ENCODE measurements at places on chromosomes 4 and X.

DNA sequence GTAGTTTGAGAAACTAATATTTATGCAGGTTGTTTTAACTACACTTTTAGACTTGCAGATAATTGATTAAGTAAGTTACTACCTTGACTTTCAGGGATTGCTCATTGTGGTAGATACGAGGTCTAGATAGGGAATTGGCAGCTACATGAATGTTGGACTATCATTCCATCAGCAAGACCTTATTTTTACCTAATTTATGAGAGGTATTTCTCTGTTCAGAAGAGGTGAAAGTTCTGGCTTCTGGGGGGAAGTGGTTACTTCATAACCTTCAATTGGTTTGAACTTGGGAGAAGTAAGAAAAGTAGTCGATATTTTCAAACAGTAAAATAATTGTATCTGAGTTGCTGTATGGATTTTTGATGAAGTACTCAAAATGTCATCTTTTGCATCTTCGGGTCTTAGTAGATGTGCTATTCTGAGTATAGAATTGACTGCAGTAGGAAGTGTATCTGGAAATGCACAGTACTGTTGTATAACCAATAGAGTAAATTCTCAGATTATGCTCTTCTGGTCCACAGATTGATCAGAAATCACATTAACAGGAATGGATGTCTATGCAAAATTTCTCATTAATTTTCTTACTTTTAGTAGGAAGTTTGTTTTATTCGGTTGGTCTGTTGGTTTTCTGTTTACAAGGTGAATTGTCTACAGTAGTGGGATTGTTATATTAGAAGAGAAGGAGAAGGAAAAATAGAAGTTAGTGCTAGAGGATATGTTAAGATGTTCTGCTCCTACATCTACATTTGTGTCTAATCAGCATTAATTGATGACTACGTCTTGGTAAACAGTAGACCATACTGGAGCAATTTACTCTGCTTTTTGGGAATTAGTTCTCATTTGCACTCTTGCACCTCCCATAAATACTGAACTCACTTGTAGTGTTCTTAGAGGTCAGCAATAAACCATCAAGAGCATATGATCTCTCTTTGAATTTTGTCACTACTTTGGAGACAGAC lies 3.0 kb downstream of the NFKB1 start:
- no peak for DNase-seq

GRCh38 chr4:152860046-152860445 lies 76.1 kb upstream of the FHDC1 start:
- no peak for DNase-seq

DNA sequence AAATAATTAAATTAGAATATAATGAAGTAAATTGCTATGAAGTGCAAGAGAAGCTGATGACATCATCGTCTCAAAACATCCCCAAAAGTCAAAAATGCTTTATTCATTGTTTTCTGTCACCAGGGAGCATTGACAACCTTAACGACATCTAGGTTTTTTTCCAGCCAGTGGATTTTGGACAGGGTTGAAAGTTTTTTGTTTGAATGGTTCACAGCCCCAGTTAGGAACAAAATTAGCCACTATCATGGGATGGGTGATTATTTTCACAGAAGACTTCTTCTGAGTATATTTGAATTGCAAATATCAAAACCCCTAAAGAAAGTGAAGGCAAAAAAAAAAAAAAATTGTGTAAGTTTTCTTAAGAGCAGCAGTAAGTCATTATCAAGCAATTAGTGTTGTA lies 826.1 kb downstream of the STPG2 start:
- DNase-seq: no peak

DNA sequence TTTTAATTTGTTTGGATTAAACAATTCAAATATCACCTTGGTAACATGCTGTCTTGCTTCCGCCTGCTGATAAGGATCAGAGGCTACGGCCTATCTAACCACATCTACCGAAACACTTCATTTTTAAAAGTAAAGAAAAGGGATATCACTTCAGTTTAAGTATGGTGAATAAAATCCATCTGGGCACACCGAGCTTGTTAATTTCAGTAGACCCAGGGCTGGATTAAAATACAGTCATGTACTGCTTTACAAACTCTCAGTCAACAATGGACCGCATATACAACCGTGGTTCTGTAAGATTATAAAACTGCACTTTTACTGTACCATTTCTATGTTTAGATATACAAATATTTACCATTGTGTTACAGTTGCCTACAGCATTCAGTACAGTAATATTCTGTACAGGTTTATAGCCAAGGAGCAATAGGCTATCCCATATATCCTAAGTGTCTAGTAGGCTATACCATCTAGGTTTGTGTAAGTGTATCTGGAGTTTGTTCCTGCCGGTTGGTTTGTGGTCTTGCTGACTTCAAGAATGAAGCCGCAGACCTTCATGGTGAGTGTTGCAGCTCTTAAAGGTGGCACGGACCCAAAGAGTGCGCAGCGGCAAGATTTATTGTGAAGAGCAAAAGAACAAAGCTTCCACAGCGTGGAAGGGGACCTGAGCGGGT lies 40.0 kb downstream of the SEPTIN11 start:
- no peak for DNase-seq

DNA sequence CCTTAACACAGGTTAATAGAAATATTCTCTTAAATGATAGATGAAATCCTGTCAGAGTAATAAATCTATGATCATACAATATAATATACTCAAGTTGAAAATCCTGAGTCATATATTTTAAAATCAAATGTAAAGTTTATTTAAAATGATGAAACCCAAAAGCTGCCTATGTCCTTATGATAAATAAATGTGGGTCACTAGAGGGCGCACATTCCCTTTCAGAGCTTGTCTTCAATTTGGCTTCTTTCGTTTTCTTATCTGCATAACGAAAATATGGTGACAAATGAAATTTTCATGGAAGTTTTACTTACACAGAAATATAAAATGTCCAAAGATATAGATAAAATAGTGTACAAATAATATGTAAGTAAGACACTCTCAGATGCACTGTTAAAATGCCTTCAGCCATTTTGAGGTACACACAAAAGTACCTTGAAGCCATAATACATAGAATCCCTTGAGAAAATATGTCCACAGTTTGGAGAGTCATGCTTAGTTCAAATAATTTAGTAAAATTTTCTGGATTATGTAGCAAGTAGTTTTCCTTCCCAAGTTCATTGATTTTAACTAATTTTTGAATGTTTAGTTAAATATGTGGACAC lies 680.4 kb downstream of the DMD start:
- DNase-seq: no peak

GRCh38 chrX:21905313-21905712 lies 35.2 kb upstream of the SMS start:
- DNase-seq: no peak

DNA sequence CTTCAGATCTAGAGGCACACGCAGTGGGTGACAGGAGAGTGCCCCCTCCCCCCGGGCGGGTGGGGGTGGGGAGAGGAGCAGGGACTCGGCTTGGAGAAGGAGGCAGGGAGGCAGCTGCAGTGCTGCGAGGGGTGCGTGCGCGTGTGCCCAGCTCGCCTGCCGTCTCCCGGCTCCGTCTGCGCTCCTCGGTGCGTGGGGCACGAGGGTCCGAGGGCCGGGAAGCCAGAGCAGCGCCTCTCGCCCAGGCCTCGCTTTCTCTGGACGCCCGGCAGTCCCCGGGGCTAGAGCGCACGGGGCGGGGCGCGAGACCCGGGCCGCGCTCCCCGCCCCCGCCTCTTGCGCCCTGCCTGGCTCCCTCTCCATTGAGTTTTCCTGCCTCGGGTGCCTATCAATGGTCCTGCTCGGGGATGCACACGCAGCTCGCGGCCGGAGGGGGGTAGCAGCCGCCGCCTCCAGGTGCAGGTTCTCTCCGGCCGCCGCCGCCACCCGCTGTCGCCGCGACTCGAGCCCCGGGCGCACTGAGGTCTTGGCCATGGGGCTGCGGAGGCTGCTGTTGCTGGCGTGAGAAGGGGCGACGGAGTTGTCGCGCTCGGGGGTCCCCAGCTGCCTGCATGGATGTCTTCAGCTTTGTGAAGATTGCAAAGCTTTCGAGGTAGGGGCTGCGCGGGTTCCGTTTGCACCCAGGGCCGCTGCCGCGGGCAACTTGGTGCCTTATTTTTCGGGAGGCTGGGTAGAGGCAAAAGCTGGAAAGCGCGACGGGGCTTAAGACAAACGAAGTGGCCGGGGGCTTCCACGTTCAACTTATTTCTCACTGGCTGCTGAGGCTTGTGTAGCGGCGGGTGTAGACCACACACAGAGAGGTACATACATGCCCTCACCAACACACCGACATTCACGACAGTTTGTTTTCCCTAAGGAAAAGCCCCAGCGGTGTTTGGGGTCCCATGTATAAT lies at the start of gene FRMPD4:
Gene FRMPD4, plus strand, starts transcription at position 113 of the 953 bp plus-strand sequence. Its CDS starts 499 bp downstream, at position 612.
- no peak for DNase-seq

- no peak for DNase-seq
These were observed 25.5 kb downstream of the GPAT3 start for GRCh38 chr4:83561381-83561780.

GRCh38 chr4:185885604-185886003 lies 73.6 kb upstream of the SORBS2 start:
- DNase-seq: no peak

DNA sequence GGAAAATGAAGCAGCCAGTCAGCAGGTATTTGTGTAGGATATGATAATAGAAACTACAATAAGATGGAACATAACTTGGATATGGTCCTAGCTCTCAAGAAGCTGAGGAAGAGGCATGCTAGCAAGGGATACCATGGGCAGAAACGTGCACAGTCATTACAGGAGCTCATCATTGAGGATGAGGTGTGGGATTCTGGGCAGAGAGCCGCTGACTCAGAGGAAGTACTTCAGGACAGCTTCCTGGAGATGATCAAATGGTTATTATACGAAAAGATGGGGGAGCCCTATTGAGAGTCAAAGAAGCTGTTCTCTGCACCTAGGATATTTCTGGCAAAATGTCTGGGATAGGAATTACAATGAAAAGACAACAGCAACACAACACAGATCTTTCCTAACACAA lies 116.0 kb upstream of the PDE5A start:
- no peak for DNase-seq

DNA sequence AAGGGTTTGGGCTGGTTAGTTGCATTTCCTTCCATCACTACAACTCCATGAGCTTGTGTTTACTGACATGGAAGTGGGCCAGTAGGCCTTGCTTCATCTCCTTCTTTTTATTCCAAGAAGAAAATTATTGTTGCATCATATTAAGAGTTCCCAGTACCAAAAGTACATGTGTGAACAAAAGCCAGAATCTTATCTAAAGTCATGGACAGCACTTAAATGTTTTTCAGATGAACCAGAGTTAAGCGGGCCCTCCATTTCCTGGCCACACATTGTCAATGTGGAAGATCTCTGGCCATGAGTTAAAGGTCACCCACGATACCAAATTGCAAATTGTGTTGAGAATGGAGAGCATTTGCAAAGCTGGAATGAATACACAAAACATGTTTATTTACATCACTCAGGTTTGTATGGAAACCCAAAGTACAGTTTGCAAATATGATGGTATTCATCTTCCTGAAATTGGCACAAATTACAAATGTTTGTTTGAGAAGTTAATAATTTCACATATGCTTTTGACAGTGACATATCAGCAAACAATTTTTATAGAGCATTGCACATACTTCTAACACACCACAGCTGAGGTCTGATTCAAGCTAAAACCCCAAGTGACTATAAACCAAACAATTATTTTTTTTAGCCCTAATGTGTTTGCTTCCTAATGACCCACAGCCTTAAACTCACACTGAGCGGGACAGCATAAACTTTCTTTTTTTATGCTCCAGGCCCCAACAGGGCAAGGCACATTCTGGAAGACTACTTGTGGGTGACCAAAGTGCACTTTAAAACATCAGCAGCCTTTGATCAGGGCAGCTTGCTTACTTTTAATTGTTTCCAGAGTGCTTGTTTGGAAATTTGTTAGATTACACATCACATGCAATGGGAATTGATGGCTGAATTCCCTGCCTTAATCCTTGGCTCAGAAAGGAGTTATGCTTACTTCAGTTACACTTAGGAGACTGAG lies 502.9 kb upstream of the SLIT2 start:
- DNase-seq: no peak

DNA sequence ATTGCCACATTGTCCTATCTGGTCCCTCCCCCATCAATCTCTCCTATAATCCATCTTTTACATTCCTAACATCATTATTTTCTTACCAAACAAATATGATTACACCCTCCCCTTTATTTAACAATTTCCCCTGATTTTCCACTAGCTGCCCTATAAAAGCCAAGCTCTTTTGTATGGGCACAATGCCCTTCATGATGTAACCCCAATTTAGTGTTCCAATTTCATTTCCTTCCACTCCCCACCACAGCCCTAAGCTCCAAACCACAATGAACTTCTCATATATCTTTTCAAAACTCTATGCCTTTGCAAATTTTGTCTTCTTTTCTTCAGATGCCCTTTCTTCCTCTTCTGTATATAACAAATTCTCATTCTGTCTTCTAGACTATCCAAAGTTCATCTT lies 39.5 kb upstream of the PTPN13 start:
- no peak for DNase-seq

DNA sequence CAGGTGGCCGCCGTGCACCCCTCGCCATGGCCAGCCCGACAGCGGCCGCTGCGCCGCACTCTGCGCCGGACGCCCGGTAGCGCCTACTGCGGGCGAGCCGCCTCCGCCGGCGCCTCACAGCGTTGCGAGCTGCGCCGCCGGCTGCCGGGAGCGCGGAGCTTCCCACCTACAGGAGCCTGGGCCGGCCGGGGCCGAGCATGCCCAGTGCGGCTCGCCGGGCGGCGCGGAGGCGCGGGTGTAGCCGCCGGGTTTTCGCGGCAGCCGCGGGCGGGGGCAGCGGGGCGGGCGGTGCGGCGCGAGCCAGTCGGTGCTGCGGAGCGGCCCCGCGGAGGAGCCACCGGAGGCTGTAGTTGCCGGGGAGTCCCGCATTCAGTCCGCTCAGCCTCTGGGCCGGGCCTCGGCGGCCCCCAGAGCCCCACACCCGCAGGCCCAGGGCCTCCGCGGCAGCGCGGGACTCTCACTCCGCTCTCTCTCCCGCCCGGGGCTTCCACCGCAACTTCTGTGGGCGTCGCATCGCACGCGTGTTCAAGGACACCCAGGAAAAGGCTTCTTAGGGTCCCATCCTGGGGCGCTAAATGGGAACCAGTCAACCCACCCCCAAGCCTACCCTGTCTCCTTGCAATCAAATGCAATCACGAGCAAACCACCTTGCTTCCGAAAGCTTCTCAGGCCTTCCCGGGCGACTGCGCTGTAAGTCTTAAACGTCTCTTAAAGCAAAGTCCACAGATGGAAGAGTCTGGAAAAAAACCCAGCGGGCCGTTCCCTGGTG lies at the start of gene MFAP3L:
Gene MFAP3L, minus strand, starts transcription at position 143 of the 769 bp plus-strand sequence. CDS start 20,518 bp downstream, outside the sequence.
- peak; percentile 94 for DNase-seq

- peak; percentile 42 for DNase-seq
These were observed 21.9 kb downstream of the TRIML1 start for GRCh38 chr4:188161167-188161566.

GRCh38 chr4:26607776-26608175 lies 23.9 kb downstream of the TBC1D19 start:
- DNase-seq: no peak

- no peak for DNase-seq
These were observed 57.8 kb downstream of the TMEM131L start for GRCh38 chr4:153523941-153524386.

GRCh38 chrX:14697451-14697850 lies 168.1 kb downstream of the GLRA2 start:
- DNase-seq: peak; percentile 51

- no peak for DNase-seq
These were observed 71.8 kb downstream of the SUPT20HL2 start for GRCh38 chrX:24241822-24242648.

- DNase-seq: no peak
These were observed 471.5 kb downstream of the CCSER1 start for GRCh38 chr4:90598741-90599140.

- DNase-seq: no peak
These were observed 43.8 kb downstream of the WWC2 start for GRCh38 chr4:183142571-183143550.

Measured in Caco-2 (cell line).